Activated CD4-positive, alpha-beta memory T cell treated with anti-CD3 and anti-CD28 coated beads for 36 hours (primary cell): ENCODE measurements at places on chromosomes 6 and 20. TPM values are rescaled to one million over a fixed set of nuclear protein-coding genes. Genes with fewer than 3 reads are reported as not detected.

The MAPK13 gene
- total RNA-seq: 61.0 TPM

DNA sequence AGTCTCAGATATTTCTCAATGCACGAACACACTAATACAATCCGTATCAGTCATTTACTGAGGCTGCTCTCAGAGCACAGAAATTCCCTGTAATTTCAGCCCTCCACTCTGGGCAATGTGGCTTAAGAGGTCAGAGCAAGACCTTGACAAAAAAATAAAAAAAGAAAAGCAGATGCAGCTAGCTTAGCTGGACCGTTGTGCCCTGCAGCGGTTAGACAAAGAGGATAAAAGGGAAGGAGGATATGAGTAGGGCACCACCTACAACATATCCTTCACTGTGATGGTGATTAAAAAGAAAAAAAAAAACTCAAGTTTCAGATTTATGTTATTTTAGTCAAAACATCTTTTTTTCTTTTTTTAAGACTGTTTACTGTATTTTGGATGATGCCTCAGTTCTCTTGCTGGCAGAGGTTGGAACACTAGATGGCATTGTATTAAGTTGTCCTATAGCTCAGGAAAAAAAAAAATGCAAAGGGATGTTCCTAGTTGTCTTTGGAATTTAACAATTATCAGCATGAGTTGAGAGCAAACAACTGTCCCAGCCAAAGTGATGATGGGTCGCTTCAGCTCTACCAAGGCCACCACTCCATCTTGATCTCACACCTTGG, 59.9 kb downstream of the ANKEF1 start:
- no peaks in the 10 kb centered on the region for H3K36me3 ChIP-seq
- H3K4me3 ChIP-seq: no peak overlapping the region
- no peak overlapping the region for H3K27ac ChIP-seq
- H3K4me1 ChIP-seq: no peaks in the 10 kb centered on the region

GRCh38 chr6:125339653-125340052, 37.9 kb upstream of the HDDC2 start:
- no peak overlapping the region for H3K4me3 ChIP-seq
- H3K27ac ChIP-seq: no peak overlapping the region
- H3K27me3 ChIP-seq: peaks cover 14% of the 10 kb centered on the region
- H3K36me3 ChIP-seq: no peaks in the 10 kb centered on the region
- H3K4me1 ChIP-seq: no peaks in the 10 kb centered on the region

The CTSZ gene
- 34.8 TPM for total RNA-seq

GRCh38 chr20:21016751-21017150, 89.4 kb downstream of the LINC00237 start:
- H3K4me1 ChIP-seq: no peaks in the 10 kb centered on the region
- H3K27ac ChIP-seq: no peak overlapping the region
- H3K4me3 ChIP-seq: no peak overlapping the region

The DBNDD2 gene
- total RNA-seq: 22.6 TPM

The TOX2 gene
- 2.2 TPM for total RNA-seq

GRCh38 chr20:11204926-11205768, 531.3 kb upstream of the JAG1 start:
- no peaks in the 10 kb centered on the region for H3K4me1 ChIP-seq
- no peak overlapping the region for H3K27ac ChIP-seq
- no peaks in the 10 kb centered on the region for H3K36me3 ChIP-seq
- no peak overlapping the region for H3K4me3 ChIP-seq

DNA sequence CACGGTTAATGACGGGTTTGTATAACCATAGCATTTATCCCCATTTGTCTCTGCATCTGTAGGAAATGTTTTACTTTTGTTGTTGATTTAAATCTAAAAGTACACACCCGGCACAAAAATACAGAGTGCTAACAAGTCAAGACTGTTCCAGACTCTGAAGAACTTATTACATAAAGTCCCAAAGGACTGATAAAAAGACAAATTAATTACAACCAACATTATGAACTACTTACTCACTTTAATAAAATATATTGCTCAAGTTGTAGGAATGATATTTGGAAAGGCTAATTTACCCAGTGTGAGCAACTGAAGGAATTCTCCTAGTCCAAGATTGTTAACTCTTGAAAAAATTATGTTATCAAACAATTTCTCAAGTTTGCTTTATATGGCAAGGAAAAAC, 115.6 kb downstream of the KIF13A start:
- no peak for DNase-seq
- no peak overlapping the region for H3K27ac ChIP-seq
- no peaks in the 10 kb centered on the region for H3K4me1 ChIP-seq
- no peaks in the 10 kb centered on the region for H3K36me3 ChIP-seq
- H3K27me3 ChIP-seq: peaks cover 13% of the 10 kb centered on the region

- peaks cover 1% of the 10 kb centered on the region for H3K4me1 ChIP-seq
- H3K27ac ChIP-seq: no peak overlapping the region
- DNase-seq: no peak
These were observed 13.4 kb upstream of the HIVEP2 start for GRCh38 chr6:142958343-142958742.

The SEL1L2 gene
- not detected for total RNA-seq

GRCh38 chr6:99605911-99606655, 550 bp upstream of the PRDM13 start:
- peaks cover 2% of the 10 kb centered on the region for H3K36me3 ChIP-seq
- peaks cover 83% of the 10 kb centered on the region for H3K27me3 ChIP-seq
- DNase-seq: no peak
- H3K4me3 ChIP-seq: no peak overlapping the region

- no peaks in the 10 kb centered on the region for H3K4me1 ChIP-seq
- no peak overlapping the region for H3K27ac ChIP-seq
- peaks cover 4% of the 10 kb centered on the region for H3K27me3 ChIP-seq
- H3K36me3 ChIP-seq: no peaks in the 10 kb centered on the region
- DNase-seq: no peak
These were observed 151.2 kb downstream of the UNC5CL start for GRCh38 chr6:40887792-40888340.

GRCh38 chr6:37850260-37850659, 30.7 kb downstream of the ZFAND3 start:
- no peaks in the 10 kb centered on the region for H3K36me3 ChIP-seq
- H3K4me1 ChIP-seq: peaks cover 57% of the 10 kb centered on the region
- H3K27ac ChIP-seq: no peak overlapping the region
- H3K4me3 ChIP-seq: no peak overlapping the region

The SPAG4 gene
- total RNA-seq: 9.4 TPM

The CLDN20 gene
- total RNA-seq: not detected

GRCh38 chr20:1214838-1215261, 11.0 kb upstream of the RAD21L1 start:
- H3K4me1 ChIP-seq: peaks cover 33% of the 10 kb centered on the region
- peak overlapping the region; percentile 84 for H3K27ac ChIP-seq
- no peak for DNase-seq
- H3K4me3 ChIP-seq: peak overlapping the region; percentile 17
- H3K27me3 ChIP-seq: no peaks in the 10 kb centered on the region

DNA sequence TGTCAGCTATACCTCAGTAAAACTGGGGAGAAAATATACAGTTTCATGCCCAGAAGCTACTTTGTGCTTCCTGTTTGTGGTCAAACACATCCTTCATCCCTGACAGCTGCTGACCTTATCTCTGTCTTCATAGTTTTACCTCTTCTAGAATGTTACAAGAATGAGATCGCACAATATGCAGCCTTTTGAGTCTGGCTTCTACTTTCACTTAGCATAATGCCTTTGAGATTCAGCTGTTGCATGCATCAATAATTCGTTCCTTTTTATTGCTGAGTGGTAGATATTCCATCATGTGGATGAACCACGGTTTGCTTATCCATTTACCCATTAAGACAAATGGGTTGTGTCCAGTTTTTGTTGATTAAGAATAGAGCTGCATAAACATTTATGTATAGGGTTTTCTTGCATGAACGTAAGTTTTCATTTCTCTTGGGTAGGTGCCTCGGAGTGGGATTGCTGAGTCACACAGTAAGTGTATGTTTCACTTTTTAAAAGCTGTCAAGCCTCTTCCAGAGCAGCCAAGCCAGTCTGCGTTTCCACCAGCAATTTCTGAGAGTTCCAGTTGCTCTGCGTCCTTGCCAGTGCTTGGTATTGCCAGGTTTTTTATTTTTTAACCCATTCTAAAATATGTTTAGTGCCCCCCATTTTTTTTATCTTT, 86.6 kb upstream of the PAX1 start:
- H3K27me3 ChIP-seq: peaks cover 6% of the 10 kb centered on the region
- H3K27ac ChIP-seq: no peak overlapping the region
- H3K36me3 ChIP-seq: no peaks in the 10 kb centered on the region
- no peaks in the 10 kb centered on the region for H3K4me1 ChIP-seq
- H3K4me3 ChIP-seq: no peak overlapping the region
- no peak for DNase-seq

GRCh38 chr6:48075181-48075580, 35.8 kb downstream of the PTCHD4 start:
- peaks cover 4% of the 10 kb centered on the region for H3K27me3 ChIP-seq
- H3K4me3 ChIP-seq: no peak overlapping the region
- no peak for DNase-seq
- no peak overlapping the region for H3K27ac ChIP-seq
- no peaks in the 10 kb centered on the region for H3K36me3 ChIP-seq
- no peaks in the 10 kb centered on the region for H3K4me1 ChIP-seq

The FAM184A gene
- 10.8 TPM for total RNA-seq

The C20orf141 gene
- not detected for total RNA-seq

DNA sequence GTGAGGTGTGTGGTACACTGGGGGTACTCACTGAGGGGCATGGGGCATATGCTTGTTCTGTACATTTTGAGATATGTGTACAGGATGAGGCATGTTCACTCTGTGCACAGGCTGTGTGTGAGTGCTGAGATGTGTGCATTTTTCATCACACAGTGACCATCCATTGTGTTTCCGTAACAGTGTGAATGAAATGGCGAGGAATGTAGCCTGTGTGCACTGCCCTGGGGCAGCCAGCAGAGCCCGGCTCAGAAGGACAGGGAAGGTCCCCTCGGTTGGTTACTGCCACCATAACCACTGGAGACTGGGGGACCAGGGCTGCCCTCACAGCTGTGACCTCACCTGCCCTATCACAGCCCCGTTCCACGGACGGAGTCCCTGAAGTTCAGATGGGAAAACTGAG, 106.2 kb upstream of the MYL9 start:
- H3K27me3 ChIP-seq: peaks cover 1% of the 10 kb centered on the region
- no peaks in the 10 kb centered on the region for H3K36me3 ChIP-seq

DNA sequence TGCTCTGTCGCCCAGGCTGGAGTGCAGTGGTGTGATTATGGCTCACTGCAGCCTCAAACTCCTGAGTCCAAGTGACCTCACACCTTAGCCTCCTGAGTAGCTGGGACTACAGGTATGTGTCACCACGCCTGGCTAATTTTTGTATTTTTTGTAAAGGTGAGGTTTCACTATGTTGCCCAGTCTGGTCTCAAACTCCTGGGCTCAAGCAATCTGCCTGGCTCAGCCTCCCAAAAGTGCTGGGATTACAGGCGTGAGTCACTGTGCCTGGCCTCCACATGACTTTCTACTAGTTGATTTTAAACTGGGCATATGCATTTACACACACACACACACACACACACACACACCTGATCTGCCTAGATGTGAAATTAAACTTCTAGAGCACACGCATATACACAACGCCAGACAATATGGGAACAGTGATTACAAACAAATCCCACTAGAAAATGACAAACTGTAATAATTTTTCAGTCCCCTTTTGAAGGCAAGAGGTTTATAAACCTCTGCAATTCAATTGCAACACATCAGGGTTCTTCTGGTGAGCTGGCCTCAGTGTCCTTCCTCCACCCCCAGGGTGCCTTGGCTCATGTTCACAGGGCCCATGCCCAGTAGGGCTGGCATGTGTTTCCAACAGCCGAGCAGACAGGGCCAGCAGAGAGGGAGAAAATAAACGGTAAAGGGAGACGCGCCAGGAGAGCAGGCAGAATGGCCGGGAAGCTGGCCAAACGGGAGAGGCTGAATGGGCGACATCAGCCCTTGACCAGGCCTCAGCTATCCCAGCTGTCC, 31.2 kb downstream of the PARD6B start:
- no peaks in the 10 kb centered on the region for H3K4me1 ChIP-seq
- H3K36me3 ChIP-seq: no peaks in the 10 kb centered on the region
- no peak overlapping the region for H3K4me3 ChIP-seq
- no peak for DNase-seq

GRCh38 chr6:101451981-101452380, 58.5 kb downstream of the GRIK2 start:
- H3K4me1 ChIP-seq: no peaks in the 10 kb centered on the region
- H3K4me3 ChIP-seq: no peak overlapping the region
- H3K27ac ChIP-seq: no peak overlapping the region
- H3K27me3 ChIP-seq: no peaks in the 10 kb centered on the region
- H3K36me3 ChIP-seq: no peaks in the 10 kb centered on the region
- no peak for DNase-seq

GRCh38 chr20:33910529-33911327, 83.0 kb upstream of the RALY start:
- DNase-seq: no peak
- H3K4me1 ChIP-seq: peaks cover 11% of the 10 kb centered on the region
- H3K27me3 ChIP-seq: peaks cover 2% of the 10 kb centered on the region
- H3K36me3 ChIP-seq: no peaks in the 10 kb centered on the region
- H3K27ac ChIP-seq: no peak overlapping the region
- H3K4me3 ChIP-seq: no peak overlapping the region

The IMPG1 gene
- not detected for total RNA-seq

The DHX16 gene
- total RNA-seq: 33.1 TPM

DNA sequence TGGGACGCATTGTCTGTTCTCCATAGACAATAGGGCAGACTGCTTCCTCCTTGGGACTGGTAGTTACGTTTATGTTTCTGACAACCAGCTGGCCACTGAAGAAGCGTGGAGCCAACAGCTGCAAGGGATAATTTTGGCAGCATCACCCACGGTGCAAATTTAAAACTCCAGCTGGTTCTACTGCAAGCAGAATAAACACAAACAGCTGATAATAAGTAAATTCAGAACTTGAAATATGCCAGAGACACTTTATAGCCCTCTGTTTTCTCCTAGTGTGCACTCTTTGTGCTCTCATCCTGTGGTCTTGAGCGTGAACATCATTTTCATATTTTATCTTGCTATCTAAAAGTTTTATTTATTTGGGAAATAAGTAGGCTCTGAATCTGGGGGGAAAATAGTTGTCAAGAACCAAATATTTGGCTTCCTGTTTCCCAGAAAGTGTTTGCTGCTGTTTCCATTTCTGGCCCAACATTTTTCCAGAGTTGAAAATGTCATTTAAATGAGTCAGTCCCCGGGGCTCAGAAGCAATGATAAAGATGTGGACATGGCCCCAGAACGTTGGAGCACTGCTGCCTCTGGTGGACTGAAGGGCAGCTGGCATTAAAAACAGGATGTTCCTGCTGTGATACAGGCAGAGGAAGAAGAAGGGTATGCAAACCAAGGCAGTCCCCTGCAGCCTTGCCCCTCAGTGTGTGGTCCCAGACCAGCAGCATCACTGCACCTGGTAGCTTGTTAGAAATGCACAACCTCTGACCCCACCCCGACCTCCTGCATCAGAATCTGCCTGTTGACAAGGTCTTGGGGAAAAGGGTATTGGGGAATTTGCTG, 12.5 kb upstream of the THBD start:
- no peak overlapping the region for H3K27ac ChIP-seq
- no peaks in the 10 kb centered on the region for H3K4me1 ChIP-seq
- DNase-seq: no peak
- H3K27me3 ChIP-seq: peaks cover 7% of the 10 kb centered on the region
- H3K36me3 ChIP-seq: no peaks in the 10 kb centered on the region

- H3K4me3 ChIP-seq: no peak overlapping the region
- no peak overlapping the region for H3K27ac ChIP-seq
These were observed 33.1 kb upstream of the FAM135A start for GRCh38 chr6:70380252-70380651.
